ENCODE measurements at places on chromosomes 16 and 17.

DNA sequence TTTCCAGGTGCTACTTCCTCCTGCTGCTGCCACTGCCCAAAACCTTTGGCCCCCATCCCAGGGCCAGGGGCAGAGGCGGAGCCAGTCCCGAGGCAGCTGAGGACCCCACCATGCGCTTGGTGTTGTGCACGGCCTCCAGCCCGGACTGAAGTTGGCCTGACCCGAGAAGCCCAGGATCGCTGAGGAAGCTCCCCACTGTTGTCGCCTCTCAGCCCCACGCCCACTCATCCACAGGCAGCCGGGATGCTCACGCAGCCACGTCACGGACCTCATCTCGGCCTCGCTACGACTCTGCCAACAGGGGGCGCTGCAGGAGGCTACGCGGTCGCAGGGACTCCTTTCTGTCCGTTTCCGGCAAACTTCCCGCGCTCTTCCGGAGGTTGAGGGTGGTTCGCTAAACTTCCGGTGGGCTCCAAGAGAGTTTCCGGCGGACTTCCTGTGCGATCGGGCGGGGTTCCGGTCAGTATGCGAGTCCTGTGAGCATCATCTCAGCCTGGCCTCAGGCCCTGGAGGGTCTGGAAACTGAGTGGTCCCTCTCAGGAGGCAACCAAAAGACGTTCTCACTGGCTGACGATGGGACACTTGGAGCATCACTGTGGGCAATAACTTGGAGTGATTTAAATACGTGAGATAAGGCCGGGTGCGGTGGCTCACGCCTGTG lies 12.4 kb downstream of the ZG16B start:
- DNase-seq, result peak; percentile 56

GRCh38 chr17:15145621-15146020 lies 119.5 kb downstream of the PMP22 start:
- DNase-seq, result no peak

- DNase-seq, result no peak
Observed at GRCh38 chr17:50027881-50028735, 27.8 kb upstream of the ITGA3 start.

DNA sequence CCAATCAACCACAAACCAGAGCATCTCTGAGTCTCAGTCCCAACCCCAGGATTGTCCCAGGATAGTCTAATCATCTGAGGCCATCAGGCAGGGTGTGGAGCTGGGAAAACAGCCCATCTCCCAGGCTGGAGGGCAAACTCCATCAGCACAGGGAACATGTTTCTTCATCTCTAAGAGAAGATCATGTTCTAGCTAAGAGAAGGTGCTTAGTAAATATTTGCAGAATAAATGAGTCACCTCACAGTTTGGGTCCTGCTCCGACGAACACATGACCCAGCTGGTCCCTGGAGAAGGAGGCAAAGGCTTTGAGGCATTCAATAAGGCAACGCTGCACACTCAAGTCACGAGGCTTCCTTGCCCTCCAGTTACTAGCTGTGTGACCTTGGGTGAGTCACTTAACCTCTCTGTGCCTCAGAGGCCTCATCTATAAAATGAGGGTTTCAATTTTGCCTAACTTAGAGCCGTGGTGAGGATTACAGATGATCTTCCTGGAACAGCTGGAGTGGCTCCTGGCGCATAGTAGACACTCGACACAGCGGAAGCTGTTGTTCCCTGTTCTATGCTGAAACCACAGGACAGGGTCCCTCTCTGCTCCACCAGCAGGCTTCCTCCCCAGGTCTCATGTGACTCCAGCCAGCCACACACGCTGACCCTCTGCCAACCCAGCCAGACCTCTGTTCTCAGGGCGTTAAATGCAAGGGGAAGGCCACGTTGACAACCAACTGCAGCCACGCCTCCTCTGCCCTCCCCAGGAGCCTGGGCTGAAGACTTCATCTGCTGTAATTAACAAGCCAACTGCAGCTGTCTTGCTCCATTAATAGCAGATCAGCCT lies 10.3 kb upstream of the RPL38 start:
- DNase-seq, result no peak

- no peak for DNase-seq
Observed at GRCh38 chr16:88888461-88889387, 22.3 kb upstream of the PABPN1L start.

GRCh38 chr17:4229627-4230541 lies 33.9 kb downstream of the ANKFY1 start:
- no peak for DNase-seq

DNA sequence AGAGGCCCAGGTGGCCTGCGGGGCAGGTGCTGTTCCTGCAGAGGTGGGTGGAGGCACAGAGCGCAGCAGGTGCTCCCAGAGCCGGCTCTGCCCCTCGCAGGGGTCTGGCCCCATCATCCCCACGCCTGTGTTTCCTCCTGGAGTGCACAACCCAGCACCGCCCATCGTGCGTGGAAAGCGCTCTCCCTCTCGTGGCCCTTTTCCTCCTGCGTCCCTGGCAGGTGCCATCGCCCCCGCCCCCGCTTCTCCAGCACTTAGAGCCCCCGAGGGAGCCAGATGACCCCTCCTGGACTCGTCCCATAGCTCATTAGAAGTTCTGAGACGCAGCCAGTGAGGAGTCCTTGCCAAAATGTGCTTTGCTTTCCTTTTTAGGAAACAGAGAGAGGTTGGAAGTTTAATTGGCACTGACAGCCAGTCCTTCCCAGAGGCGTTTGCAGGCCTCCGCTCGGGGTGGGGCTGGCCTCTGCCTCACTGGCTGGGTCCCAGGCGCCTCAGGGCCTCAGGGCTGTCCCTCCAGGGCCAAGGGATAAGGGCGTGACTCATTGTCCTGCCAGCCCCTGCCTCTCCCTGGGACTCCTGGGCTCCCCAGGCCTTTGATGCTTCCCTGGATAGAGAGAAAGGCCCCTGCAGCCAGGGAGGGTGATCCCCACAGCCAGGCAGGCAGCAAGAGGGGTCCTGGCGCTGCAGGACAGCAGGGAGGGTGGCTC lies 32.2 kb upstream of the CHMP6 start:
- DNase-seq, result no peak

GRCh38 chr16:72530434-72530833 lies 358.5 kb upstream of the PMFBP1 start:
- DNase-seq, result no peak

DNA sequence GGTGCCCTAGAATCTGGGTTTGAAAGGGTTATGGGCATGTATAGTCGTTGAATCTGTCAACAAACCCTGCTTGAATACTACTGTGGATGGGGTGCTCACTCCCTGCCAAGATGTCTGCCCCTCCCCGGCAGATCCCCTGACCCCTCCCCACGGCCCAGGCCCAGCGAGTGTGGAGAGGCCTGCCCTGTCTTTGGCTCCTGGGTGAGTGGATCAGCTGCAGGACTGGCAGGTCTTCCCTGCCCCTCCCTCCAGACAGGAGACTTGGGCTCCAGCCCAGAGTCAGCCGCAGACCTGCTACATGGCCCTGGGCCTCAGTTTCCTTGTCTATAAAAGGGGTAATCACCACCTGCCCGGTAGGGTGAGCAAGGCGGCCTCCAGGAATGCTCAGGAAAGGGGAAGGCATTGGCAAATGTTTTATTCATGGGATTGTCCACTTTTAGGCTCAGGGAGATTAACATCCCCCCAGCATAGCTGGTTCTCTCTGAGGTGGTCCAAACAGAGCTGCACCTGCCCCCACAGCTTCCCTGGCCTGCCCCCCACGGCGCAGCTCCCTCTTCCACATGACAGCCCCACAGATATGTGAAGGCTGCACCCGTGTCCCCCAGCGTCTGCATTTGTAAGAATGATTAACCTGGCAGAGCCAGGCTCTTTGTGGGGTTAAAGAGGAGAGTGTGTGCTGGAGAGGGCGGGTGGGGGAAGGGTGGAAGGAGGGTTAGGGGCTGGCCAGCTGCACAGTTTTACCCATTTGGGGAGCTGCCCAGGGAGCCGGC lies 18.5 kb upstream of the SPNS2 start:
- DNase-seq, result no peak

DNA sequence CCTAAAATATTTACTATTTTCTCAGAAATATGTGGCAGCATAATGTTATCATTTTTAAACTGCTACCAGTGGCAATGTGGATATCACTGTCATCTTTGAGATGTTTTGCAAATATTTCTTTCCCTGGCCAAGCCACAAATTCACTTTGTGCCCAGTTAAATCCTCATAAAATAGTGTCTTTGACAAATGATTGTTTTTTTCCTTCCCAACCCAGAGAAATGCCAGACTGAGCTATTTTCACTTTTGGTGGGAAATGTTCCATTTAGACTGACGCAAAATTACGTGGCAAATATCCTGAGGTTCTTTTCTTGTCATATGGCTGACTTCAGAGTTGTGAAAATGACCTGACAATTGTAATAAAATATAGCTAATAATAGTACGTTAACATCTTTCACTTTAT lies 807.0 kb upstream of the SOX9 start:
- no peak for DNase-seq

DNA sequence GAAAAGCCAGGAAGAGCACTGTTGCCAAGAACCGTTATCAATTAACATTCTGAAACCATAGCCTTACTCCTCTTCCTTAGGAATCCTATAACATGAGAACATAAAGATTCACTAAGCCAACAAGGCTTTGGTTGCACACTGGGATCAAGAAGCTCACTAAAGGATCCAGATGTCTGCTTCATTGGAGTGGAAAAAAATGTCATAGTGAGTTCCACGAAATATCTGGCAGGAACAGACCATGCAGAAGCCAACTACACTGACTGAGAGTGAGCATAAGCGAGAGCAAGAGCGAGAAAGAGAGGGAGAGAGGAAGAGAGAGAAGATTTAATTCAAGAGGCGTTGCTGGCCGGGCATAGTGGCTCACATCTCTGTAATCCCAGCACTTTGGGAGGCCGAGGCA lies 13.4 kb upstream of the MEIOC start:
- DNase-seq, result no peak

GRCh38 chr16:3597226-3597625 lies 14.2 kb downstream of the SLX4 start:
- no peak for DNase-seq

DNA sequence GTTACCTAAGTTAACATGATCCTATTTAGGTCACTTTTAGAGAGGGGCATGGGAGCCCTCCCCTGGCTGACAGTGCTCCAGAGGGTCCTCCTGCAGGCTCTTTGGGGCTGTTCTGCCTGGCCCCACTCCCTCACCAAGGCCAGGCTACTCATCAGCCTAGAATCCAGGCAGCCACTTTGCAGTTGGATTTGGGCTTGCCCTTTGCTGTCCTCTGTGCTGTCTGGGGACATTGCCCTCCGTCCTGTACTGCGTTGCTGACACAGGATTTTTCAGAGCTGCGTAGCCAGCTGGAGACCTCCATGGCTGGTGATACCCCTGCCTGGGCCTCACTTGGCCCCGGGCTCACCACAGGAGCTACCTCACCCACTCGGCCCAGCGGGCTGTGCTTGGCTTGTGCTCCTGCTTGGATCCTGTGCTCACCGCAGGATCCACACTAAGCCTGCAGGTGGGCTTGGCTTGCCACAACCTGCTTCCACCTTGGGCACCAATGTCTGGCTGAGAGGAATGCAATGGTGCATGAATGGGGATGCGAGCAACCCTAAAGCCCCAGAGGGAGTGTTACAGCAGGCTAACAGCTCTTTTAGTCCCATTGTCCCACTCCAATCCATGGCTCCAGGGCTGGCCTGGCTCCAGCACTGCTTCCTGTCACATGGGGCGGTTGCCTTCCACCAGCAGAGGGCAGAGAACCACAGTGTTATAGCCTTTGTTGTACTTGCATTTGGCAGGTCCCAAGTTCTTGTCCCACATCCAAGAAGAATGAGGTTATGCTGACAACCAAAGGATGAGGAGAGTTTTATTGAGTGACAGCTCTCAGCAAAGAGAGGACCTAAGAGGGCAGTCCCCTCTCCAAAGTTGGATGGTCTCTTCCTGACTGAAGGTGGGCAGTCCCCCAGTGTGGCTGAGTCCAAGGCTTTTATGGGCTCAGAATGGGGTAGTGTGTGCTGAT lies 21.5 kb downstream of the CCL4 start:
- DNase-seq, result no peak

DNA sequence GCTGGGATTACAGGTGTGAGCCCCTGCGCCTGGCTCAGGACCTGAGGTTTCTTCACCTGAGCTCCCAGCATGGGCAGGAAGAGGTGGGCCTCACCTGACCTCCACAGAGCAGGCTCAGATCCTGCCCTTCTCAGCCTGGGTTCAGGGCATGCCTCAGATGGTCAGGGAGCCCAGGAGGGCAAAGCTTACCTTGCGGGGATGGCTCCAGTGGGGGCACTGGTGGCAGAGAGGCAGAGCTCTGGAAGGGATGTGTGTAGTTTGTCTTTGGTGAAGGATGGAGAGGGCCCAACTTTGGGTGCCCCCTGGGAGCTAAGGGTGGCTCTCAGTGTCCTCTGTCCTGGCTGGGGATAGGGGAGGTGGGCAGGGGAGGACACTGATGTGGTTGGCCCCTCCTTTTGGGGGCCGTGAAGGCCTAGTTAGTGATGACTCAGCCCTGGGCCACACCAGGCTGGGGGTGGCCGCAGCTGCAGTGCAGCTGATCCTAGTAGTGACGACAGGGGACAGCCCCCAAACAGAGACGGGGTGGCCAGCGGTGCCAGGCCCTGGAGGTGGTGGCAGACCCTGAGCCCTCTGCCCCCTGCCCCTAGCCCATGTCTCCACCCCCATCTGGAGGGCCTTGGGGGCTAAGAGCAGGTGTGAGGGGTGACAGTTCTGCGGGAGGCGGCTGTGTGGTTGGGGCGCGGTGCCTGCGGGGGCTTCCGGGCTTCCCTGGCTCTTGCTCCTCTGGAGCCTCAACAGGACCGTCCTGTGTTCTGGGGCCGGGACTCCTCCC lies 5.8 kb downstream of the NHERF2 start:
- DNase-seq, result no peak

- no peak for DNase-seq
Observed at GRCh38 chr16:70651524-70651923, 5.2 kb downstream of the IL34 start.

Measured in activated T-cell treated with anti-CD3 and anti-CD28 coated beads for 1 hour (primary cell).